ENCODE measurements at places on chromosomes 11 and 22.
A peak's percentile ranks its signal among the peaks of the same experiment; 100 is the strongest.

DNA sequence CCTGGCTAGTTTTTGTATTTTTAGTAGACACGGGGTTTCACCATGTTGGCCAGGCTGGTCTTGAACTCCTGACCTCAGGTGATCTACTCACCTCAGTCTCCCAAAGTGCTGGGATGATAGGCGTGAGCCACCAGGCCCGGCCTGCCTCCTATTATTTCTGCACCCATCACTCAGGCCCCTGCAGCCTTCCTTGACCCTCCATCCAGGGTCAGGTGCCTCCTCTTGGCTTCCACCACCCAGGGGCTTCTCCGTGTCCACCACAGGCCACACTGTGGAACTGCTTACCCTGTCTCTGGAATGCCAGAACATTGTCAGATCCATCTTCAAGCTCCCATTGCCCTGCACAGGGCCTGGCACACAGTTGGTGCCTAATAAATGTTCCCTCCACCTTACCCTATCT is 75.4 kb upstream of the RTL6 start:
- no peak for DNase-seq

GRCh38 chr11:70040869-70041501 is 37.1 kb upstream of the ANO1 start:
- no peak for DNase-seq

- DNase-seq, result no peak
Observed at GRCh38 chr11:122404571-122404970, 251.0 kb upstream of the UBASH3B start.

DNA sequence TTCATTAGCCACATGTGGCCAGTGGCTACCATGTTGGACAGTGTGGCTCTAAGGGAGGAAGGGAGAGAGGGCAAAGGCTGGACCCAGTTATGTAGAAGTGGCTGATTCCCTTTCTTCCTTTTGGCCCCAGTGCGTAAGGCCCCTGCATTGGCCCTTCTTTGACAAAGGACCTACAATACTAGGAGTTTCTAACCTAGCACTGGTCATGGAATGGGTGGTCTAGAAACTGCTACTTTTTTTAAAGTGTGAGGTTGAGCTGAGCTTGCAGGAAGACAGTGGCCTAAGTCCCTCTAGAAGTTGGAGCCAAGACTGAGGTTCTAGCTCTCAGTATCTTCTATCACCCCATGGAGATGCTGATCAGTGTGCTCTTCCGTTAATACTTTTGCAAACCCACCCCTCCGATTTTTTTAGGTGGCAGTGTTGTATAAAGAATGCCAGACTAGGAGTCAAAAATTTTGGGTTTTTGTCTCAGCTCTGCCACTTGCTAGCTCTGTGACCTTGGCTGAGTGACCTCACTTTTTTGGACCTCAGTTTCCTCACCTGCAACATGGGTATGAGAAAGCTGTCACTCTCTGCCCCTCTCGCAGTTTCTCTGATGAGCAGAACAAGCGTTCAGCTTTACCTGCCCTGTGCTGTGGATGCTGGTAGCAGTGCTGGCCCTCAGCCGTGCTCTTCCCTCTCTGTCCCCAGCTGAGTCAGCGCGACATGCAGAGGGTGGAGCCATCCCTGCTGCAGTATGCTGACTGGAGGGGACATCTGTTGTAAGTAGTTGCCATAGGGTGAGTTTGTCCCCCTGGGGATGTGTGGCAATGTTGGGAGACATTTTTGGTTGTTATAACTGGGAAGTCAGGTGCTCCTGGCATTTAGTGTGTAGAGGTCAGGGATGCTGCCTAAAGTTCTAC is 6.9 kb downstream of the ACCS start:
- DNase-seq, result no peak

DNA sequence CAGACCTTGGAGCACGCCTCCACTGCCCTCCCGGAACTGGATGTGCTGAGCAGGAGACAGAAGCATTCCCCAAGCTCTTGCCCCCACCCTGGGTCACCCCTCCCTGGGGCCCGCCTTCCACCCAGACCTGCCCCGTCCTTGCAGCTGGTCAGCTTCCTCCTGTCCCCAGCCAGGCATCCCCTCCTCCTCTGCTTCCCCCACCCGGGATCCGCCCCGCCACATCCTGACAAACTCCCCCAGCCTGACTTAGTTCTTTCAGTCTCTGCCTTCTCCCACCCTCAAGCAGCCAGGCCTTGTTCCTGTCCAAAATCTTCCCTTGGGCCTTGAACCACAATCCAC is 1.1 kb upstream of the PLXNB2 start:
- no peak for DNase-seq

- DNase-seq, result no peak
Observed at GRCh38 chr22:36940676-36941075, 27.2 kb downstream of the CSF2RB start.

DNA sequence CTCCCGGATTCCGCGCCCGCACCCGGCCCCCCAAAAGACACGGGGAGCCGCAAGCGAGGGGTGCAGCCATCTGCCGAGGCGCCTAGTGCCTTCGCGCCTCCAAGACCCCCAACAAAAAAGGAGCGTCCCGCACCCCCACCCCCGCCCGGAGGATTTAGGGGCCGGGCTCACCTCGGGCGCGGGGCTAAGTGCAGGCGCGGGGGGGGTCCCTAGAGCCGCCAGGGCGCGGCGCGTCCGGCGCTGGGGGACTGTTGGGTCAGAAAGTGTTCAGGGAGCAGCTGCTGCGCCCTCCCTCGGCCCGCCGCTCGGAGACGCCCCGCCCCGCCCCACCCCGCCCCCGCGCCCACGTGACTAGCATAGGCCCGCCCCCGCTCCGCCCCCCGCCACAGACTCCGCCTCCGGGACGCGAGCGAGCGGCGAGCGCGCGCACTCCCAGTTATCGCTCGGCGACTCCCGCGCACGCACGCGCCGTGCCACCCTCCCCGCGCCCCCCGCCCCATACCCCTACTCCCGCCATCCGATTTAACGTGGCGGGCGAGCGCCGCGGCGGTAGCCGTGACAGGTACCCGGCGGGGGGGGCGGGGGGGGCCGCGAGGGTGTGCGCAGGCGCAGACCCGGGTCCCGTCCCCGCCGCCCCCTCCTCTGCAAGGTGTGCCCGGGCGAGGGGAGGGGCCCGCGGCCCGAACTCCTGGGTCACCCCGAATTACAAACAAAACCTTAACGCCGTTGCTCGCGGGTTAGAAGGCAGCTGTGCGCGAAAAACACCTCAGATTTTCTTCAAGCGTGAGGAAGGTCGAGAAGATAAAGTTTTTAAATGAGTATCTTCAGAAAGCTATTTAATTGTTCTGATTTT is 56.2 kb downstream of the KCNJ4 start:
- peak; percentile 83 for DNase-seq

DNA sequence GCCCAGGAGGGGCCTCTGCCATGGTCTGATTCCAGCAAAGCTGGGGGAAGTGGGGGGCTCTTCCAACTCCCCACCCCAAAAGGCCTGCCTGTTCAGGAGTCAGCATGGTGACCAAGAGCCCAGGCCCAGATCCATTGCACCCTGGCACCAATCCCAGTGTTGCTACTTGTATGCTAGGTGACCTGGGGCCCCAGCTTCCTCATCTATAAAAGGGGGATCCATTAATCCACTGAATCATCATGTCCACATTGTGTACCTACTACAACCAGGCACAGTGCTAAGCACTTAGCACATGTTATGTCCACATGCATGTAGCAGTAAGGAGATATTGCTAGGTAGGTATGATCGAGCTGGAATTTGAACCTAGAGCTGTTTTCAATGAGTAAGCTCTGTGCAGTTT is 2.0 kb downstream of the SYT12 start:
- DNase-seq, result no peak

- no peak for DNase-seq
Observed at GRCh38 chr22:39152024-39152510, 413 bp downstream of the CBX7 start.

DNA sequence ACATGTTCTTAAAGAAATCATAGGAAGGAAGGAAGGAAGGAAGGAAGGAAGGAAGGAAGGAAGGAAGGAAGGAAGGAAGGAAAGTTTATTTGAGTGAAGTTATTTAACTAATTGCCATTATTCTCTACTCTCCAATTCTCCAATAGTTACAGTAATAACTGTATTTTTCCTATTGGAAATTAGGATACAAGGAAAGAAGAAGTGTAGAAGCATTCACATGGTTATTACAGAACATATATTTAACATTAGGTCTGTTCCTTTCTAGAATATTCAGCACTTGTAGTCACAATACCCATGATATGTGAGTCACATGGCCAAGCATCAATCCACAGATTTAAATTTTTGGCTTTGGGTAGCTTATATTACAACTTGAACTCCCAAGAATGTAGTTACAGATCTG is 230.6 kb downstream of the SOX6 start:
- no peak for DNase-seq

DNA sequence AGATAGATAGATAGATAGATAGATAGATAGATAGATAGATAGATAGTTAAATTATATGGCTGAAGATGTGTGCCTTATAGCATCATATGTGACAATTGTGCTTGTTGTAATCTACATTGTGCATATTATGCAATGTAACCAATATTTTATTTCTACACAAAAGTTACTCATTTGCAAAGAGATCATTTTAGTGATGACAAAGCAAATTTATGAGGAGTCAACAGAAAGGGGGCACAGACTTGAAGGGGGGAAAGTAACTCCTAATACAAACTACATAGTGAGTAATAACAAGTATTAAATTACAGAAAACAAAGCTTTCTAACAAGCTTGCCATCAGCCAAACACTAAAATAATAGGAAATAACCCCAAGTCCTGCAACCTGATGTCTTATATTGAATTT is 106.8 kb downstream of the MUC15 start:
- no peak for DNase-seq

DNA sequence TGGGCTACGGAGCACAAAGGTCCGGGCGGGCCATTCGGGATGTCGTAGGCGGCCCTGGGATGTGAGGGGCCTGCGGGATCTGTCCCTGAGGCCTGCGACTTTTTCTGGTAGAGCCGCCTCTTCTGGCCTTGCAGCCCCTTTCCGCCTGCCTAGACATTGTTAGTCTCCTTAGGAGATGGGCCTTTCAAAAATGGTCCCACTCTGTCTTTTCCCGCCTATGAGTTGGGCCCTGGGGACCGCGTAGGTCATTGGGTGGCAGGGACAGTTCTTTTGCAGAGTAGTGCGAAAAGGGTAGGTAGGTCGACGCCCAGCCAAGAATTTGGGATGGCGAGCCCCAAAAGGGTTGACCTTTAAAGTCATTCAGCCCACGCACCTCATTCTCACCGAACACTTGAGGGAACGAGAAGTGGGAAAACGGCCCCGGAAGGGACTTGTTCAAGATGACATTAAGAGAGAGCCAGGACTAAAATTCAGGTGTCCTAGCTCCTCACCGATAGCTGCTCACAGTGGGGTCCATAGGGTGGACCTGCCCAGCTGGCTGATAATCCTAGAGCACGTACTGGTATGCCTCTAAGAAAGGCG is 785 bp downstream of the OTUB1 start:
- DNase-seq, result no peak

- DNase-seq, result peak; percentile 52
Observed at GRCh38 chr11:69000831-69001242, 12.2 kb downstream of the MRGPRF start.

GRCh38 chr22:33166206-33166605 is 108.0 kb upstream of the SYN3 start:
- no peak for DNase-seq

DNA sequence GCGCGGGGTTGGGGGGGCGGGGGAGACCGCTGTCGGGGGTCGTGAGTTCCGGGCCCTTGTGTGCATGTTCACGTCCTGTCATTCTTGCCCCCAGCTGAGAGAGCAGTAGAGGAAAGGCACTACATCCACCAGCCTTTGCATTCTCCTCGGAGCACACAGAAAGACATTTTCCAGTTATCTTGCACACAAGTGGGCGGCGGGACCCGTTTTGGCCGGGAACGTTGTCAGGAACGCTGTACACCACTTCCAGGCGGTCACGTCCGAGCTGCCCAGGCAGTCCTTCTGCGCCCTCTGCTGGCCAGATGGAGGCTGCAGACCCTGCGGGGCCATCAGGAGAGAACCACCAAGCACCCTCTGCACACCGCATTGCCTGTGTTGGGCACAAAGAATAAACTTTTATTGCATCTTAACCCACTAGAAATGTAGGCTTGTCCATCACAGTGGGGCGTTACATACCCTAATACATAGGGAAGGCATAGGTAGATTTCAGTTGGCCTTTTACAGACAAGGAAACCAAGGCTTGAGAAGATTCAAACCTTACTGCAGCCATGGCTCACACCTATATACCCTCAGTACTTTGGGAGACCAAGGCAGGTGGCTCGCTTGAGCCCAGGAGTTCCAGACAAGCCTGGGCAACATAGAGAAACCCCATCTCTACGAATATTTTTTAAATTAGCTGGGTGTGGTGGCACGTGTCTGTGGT is 2.8 kb upstream of the CDKN1C start:
- peak; percentile 84 for DNase-seq

GRCh38 chr11:79173615-79174014 is 267.2 kb downstream of the TENM4 start:
- DNase-seq, result no peak

- no peak for DNase-seq
Observed at GRCh38 chr11:46337626-46338345, 9.5 kb upstream of the DGKZ start.

DNA sequence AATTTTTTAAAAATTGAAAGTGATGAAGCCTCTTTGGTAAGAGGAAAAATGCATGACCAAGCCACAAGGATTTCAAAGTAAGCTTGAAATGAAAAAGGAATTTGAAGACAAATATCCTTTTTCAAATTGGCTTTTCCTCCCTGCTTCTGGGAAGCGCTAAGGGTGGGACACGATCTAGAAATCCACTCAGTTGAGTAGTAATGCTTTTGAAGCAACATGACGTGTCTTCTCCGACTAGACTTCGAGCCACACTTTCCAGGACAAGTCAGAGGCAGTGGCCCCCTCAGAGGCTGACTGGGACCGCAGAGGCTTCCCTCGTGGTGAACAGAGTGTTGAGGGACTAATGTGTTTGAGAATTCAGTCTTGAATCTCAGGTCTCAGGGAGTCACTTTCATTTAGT is 39.8 kb downstream of the KREMEN1 start:
- DNase-seq, result no peak

- peak; percentile 70 for DNase-seq
Observed at GRCh38 chr11:66868726-66869566, 12.1 kb downstream of the LRFN4 start.

DNA sequence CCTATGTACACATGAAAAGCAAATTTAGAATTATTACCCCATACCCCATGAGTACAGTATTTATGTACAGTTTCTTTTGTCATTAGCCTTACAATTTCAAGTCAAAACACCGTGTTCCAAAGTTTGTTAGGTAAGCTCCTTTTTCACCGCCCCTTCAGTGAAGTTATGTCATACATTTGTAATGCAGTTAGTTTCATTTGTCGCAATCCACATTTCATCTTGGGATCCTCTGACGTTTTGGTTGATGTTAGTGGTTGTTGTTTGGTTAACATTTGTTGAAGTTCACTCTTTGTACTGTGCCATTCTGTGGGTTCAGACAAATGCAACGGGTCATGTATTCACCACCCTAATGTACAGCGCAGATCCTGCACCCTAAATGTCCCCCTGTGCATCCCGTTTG is 45.2 kb downstream of the ARHGEF12 start:
- DNase-seq, result no peak

GRCh38 chr11:47438721-47439120 is 10.2 kb downstream of the RAPSN start:
- DNase-seq, result no peak

- no peak for DNase-seq
Observed at GRCh38 chr11:134374891-134375550, 37.0 kb downstream of the B3GAT1 start.

GRCh38 chr11:61955422-61956135 is 5.4 kb downstream of the BEST1 start:
- no peak for DNase-seq
